ENCODE measurements at places on chromosomes 16 and 17.

GRCh38 chr17:35069311-35069710 is 5.8 kb upstream of the RFFL start:
- DNase-seq = no peak

DNA sequence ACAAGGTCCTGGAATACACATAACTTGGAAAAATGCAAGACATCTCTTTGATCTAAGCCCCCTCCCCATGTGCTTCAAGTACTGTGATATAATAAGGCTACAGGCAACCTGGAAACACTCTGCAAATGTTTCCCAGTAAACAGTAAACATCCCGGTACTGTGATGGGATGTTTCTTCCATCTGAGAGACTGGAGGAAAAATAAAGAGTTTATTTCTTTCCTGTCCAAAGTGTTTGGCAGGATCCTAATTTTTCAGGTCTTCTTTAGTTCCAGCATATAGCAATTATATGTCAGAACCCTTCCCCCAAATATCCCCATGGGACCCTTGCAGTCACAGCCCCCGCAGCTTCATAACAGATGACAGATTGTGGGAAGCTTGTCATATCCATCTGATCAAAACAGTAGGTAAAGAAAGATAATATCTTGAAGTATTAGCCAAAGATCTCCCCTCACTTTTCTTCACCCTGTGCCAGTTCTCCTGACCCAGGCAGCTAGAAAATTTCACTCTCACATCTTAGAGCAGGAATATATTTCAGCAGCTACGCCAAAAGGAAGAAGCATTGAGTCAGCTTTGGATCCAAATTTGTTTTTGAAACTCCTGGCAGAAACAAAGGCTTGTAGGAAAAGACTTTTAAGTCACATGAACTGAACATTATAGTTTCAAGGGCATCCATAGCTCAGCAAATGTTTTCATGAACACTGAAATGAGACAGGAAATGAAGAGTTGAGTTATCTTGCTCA is 141.3 kb downstream of the HS3ST3A1 start:
- no peak for DNase-seq

- DNase-seq = no peak
Measured at GRCh38 chr17:27226611-27227230, 67.2 kb upstream of the WSB1 start.

GRCh38 chr17:81453076-81453475 is 57.8 kb downstream of the BAHCC1 start:
- DNase-seq = no peak

DNA sequence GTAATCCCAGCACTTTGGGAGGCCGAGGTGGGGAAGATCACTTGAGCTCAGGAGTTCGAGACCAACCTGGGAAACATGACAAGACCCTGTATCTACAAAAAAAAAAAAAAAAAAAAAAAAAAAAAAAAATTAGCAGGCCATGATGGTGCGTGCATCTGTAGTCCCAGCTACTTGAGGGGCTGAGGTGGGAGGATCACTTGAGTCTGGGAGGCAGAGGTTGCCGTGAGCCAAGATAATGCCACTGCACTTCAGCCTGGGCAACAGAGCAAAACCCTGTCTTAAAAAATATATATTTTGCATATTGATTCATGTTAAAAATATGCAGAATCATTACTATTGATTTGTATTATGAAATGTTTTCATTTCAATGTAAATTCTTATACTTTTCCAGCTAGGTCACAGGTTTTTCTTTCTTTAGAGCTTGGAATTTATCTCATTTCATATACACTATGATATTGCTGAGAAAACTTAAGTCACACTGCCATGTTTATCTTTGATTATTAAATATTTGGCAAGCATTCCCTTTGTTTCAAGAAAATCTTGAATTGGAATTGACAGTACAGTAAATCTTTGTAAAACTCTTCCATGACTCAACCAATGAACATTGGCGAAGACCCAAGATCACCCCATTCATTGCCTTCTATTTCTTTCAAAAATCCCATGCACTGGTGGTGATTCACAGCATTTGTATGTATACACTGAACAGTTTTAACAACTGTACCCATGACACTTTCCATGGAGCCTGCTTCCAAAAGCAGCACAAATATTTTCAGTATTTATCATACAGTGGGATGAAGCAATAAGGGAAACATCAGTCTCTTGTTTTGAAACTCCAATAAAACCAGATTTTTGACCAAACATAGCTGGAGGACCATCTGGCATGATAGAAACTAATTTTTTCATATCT is 83.5 kb upstream of the TNRC6A start:
- DNase-seq = no peak

DNA sequence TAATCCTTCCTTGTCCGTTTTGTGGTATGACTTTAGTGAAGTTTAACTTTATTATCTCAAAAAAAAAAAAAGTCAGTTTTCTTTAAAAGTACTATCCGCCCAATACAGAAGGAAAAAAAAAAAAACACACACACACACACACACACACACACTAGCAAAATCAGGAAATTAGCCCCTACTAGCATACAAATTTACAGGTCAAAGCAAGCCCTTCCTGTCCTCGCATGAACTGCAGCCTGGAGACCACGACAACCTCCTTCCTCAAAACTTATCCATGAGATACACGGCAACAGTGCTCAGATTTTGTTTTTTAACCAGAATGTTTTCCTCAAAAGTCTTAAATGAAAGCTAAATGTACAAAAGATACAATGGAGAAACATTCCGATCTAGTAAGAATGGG is 16.2 kb downstream of the NCOR1 start:
- DNase-seq = no peak

Measured in stimulated activated CD4-positive, alpha-beta T cell treated with anti-CD3 and anti-CD28 coated beads, Interleukin-15, amount 100 ng/mL, for 1 hour (primary cell).